PC-3 (cell line): ENCODE measurements at places on chromosomes 13 and 19. TPM values are rescaled to one million over a fixed set of nuclear protein-coding genes. Genes with fewer than 3 reads are reported as not detected.

- no peaks in the 10 kb centered on the region for H3K27me3 ChIP-seq
- H3K4me3 ChIP-seq = no peak overlapping the region
- no peak overlapping the region for H3K27ac ChIP-seq
Observed at GRCh38 chr13:41837629-41838028, 123.3 kb downstream of the VWA8 start.

- no peaks in the 10 kb centered on the region for H3K36me3 ChIP-seq
- no peak overlapping the region for H3K4me3 ChIP-seq
- no peaks in the 10 kb centered on the region for H3K27me3 ChIP-seq
- H3K27ac ChIP-seq = no peak overlapping the region
- DNase-seq = no peak
- H3K4me1 ChIP-seq = no peaks in the 10 kb centered on the region
Observed at GRCh38 chr19:29247872-29248271, 34.9 kb upstream of the UQCRFS1 start.

- H3K27ac ChIP-seq = no peak overlapping the region
- H3K4me3 ChIP-seq = no peak overlapping the region
- H3K4me1 ChIP-seq = no peaks in the 10 kb centered on the region
- no peaks in the 10 kb centered on the region for H3K36me3 ChIP-seq
- H3K27me3 ChIP-seq = no peaks in the 10 kb centered on the region
Observed at GRCh38 chr13:94028234-94028633, 451.2 kb downstream of the DCT start.

- H3K36me3 ChIP-seq = no peaks in the 10 kb centered on the region
- no peak overlapping the region for H3K4me3 ChIP-seq
- no peaks in the 10 kb centered on the region for H3K27me3 ChIP-seq
- DNase-seq = no peak
- H3K27ac ChIP-seq = peak overlapping the region; percentile 33; the same call in 1 of the 2 replicates
Observed at GRCh38 chr13:48156466-48156865, 61.6 kb upstream of the MED4 start.

DNA sequence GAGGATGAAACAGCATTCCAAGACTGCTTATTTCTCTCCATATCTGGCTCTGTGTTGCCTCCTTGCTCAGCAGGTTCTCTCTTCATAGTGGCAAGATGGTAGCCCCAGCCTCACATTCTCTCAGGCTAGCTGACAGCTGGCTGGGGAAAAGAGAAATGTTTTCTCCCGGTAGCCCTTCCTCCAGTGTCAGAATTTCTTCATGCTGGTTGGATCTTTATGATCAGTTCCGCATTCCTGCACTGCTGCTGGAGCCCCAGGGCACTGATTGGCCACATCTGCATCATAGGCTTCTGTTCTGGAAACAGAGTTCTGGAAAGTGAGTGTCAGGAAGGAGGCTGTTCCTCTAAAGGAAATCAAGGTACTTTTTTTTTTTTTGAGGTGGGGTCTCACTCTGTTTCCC lies 24.6 kb downstream of the POP4 start:
- no peaks in the 10 kb centered on the region for H3K4me1 ChIP-seq
- no peaks in the 10 kb centered on the region for H3K27me3 ChIP-seq
- H3K27ac ChIP-seq = no peak overlapping the region

GRCh38 chr13:48873587-48873986 lies 102.1 kb upstream of the FNDC3A start:
- 0 out of 2 replicates have a peak, but pooled peaks cover 3% of the 10 kb centered on the region for H3K4me1 ChIP-seq
- H3K4me3 ChIP-seq = no peak overlapping the region

- peaks cover 4% of the 10 kb centered on the region for H3K27me3 ChIP-seq
- H3K4me1 ChIP-seq = no peaks in the 10 kb centered on the region
Observed at GRCh38 chr19:29586401-29586800, 19.7 kb upstream of the POP4 start.

DNA sequence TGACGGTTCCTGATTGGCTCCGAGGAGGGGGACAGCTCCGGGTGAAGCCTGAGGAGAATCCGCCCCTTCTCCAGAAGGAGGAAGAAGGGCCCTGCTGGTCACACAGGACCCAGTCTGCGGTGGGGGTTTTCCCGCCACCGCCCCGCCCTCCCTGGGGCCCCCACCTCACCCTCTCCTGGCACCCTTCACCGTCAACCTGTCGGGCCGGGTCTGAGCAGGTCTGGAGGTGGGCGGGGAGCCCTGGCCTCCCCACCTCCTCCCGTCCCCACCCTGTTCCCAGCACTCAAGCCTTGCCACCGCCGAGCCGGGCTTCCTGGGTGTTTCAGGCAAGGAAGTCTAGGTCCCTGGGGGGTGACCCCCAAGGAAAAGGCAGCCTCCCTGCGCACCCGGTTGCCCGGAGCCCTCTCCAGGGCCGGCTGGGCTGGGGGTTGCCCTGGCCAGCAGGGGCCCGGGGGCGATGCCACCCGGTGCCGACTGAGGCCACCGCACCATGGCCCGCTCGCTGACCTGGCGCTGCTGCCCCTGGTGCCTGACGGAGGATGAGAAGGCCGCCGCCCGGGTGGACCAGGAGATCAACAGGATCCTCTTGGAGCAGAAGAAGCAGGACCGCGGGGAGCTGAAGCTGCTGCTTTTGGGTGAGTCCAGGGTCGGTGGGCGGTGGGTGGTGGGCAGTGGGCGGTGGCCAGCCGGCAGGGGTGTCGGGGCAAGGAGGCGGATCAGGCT lies at the start of gene GNA15:
Gene GNA15 (plus strand): TSS at position 73 of the 723 bp plus-strand sequence. CDS start 418 bp downstream, at position 491.
- no peaks in the 10 kb centered on the region for H3K4me1 ChIP-seq
- no peaks in the 10 kb centered on the region for H3K36me3 ChIP-seq
- DNase-seq = no peak

GRCh38 chr19:35332817-35333216 lies 3.8 kb downstream of the CD22 start:
- no peak overlapping the region for H3K4me3 ChIP-seq
- no peaks in the 10 kb centered on the region for H3K4me1 ChIP-seq
- H3K36me3 ChIP-seq = no peaks in the 10 kb centered on the region
- no peaks in the 10 kb centered on the region for H3K27me3 ChIP-seq
- H3K27ac ChIP-seq = no peak overlapping the region

DNA sequence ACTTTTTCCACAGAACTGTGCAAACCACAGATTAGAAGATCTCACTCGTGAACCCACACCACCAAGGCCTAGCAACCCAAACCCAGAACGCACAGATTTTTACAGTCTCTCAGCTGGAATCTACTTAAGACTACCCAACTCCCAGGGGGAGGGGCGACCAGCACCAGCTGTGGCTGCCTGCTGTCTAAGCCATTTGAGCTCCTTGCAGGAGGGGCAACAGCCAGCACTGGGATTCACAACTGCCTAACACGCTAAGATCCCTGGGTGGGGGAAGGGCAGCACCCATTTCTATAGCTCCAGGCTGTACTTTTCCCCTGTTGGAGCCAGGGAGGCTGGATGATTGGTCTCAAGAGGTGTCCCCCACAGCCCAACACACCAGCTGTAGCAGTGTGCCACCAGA lies 368.8 kb downstream of the SUCLA2 start:
- H3K4me3 ChIP-seq = no peak overlapping the region
- no peak for DNase-seq
- no peaks in the 10 kb centered on the region for H3K36me3 ChIP-seq
- H3K27me3 ChIP-seq = no peaks in the 10 kb centered on the region
- peaks cover 10% of the 10 kb centered on the region for H3K4me1 ChIP-seq

Gene HSD17B14
- 15.0 and 15.4 TPM in 2 replicates for total RNA-seq

Gene PSG2
- not detected in 2 replicates for total RNA-seq

Gene RPL21
- 380 and 552 TPM in 2 replicates for total RNA-seq

Gene RFPL4A
- total RNA-seq = not detected in 2 replicates

Gene KLK10
- total RNA-seq = 1.2 and 2.9 TPM in 2 replicates
